ENCODE measurements at places on chromosomes 2 and 18.

DNA sequence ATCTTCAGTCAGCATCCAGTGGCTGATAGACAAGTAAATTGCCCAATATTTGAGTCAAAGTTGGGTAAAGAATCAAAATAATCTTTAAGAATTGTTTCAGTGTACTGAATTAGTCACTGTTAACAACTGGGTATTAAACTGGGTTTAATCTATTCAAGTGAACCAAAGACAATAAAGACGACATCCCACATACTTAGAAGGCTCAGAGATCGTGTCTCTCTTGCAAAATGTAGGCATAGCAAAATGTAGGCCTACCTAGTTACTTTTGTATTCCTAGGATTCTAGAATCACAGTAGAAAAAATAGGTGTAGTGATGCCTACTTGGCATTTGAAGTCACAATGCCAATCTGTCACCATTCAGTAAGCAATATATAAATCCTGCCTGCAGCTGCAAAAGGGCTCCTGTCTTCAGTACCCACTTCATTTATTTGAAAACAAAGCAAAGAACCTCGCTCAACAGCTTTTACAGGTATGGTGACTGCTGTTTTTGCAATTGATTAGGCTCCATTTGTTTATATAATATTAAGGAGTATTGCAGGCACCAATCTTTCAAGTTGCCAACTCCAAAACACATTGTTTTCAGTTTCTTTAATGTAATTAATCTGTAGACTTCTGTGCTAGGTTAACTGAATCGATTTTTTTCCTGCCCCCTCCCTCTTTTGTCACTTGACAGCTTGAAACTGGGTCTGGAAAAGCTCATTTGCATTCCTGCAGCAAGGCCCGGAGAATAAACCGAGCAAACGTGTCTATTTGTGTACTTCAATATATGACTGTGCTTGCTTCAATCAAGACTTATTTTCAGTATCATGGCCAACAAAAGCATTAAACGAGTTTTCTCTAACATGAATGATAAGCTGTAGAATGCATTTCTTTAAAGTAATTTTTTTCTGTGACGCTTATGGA lies 1074.9 kb downstream of the TDRD15 start:
- no peak for DNase-seq

DNA sequence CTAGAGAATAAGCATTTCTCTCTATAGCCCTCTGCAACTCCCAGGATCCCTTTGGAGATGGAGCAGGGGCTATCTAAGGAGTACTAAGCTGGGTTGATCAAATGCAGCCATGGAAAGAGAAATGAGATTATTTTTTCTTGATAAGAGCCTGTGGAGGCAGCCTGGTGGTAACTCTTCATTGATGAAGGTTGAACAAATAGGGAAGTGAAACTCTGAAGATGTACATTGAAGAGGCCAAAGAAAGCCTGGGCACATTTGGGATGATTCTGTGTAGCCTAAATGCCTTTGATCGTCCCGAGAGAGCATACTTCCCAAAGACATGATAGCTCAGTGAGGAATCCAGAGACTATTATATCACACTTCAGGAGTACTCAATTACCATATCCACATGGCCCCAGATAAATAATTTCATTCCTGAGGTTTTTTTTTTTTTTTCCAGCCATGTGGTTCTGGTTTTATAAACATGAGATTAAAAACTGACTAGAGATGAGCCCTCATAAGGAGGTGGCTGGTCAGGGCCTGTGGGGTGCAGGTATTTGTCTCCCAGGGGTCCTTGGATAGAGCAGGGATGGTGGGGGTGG lies 192.5 kb downstream of the TPGS2 start:
- DNase-seq, result no peak

DNA sequence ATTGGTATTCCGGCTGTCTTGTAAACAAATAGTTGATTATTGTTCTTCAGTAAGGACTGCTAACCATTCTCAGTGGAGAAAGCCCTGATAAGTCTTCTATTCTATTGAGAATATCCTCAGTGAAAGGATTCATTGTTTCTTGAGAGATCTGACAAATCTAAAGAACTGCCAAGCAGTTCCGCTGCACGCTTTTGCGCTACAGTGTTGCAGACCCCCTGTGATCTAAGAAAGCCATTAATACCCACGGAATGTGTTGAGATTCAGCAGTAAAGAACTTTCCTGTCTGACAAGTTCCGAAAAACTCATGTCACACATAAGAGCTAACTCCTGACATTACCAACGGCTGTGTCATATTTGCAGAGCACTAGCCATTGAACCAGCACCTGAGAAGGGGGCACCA lies 63.8 kb downstream of the ZNF236 start:
- no peak for DNase-seq

GRCh38 chr18:55585920-55586561 lies 2.0 kb downstream of the TCF4 start:
- no peak for DNase-seq

GRCh38 chr2:235113854-235114253 lies 162.0 kb downstream of the SH3BP4 start:
- DNase-seq, result no peak

DNA sequence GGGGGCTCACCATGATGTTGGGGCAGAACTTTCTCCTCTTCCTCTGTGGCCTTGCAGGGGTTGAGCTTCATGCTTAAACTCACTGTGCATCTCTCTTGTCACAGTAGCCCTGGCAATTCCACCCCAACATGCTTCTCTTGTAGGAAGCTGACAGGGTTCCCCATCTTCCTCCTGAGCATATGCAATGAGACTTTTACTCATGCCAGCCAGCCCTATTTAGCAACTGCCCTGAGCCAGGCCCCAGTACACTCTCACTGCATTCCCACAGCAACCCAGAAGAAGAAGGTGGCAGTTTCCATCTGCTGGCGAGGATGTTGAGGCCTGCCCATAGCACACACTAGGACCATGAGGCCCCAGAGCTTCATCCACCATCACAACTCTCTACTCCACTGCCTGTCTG lies 72.2 kb upstream of the TEX51 start:
- no peak for DNase-seq

GRCh38 chr2:113692698-113693428 lies 63.6 kb downstream of the SLC35F5 start:
- DNase-seq, result no peak
